ENCODE measurements at places on chromosomes 5 and 9.

- no peak for DNase-seq
Measured at GRCh38 chr9:126088336-126088735, 238.3 kb upstream of the MVB12B start.

- DNase-seq, result no peak
Measured at GRCh38 chr5:175895686-175896102, 24.3 kb downstream of the CPLX2 start.

- no peak for DNase-seq
Measured at GRCh38 chr5:68543212-68543611, 327.7 kb downstream of the PIK3R1 start.

GRCh38 chr5:89255845-89256463, 373.0 kb upstream of the MEF2C start:
- DNase-seq, result peak; percentile 30

DNA sequence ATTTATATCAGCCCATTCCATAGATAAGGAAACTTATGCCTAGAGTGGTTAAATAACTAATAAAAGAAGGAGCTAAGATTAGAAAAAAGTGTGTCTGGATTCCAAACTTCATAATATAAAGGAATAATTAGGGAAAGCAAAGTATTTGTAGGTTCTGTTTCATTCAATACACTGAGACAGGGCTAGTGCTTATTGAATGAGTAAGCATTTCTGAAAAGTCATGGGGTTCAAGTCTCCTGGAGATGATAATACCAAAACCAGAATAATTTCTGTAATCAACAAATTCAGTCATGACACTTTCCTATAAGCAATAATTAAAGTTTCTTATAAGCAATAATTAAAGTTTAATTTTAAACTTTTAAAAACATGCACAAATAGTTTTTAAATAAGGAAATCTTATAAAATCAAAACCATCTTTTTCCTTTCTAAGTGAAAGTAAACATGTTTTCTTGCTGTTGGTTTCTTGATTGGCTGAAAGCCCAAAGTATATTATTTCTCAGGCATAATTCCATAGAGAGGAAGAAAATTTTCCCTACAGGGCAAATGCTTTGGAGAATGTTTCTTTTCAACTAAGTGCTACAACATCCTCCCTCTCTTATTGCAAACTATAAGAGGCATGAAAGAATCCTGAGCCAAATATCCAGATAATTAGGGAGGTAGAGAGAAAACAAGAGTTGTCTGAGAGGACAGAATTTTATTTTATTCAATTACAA, 510.2 kb downstream of the PRELID2 start:
- no peak for DNase-seq

DNA sequence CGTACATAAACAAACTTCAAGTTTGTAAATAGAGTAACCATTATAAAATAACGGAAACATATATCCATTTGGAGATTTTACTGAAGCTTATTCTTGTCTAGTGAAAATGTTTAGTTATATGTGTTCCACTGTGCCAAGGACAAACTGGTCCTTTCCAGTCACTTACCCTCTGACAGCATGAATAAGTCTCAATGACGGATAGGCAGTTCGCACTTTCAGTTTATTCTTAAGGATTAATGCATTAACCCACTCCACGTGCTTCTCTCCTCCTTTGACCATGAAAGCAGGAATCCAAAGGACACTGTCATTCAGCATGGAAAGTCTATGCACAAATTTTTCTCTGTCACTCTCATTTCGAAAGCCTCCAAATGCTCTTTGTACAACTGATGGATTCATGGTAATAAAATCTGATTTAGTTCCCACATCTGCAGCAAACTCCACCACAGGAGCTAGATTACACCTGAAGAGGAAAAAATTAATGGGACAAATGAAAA, 47.1 kb downstream of the ST8SIA4 start:
- no peak for DNase-seq

DNA sequence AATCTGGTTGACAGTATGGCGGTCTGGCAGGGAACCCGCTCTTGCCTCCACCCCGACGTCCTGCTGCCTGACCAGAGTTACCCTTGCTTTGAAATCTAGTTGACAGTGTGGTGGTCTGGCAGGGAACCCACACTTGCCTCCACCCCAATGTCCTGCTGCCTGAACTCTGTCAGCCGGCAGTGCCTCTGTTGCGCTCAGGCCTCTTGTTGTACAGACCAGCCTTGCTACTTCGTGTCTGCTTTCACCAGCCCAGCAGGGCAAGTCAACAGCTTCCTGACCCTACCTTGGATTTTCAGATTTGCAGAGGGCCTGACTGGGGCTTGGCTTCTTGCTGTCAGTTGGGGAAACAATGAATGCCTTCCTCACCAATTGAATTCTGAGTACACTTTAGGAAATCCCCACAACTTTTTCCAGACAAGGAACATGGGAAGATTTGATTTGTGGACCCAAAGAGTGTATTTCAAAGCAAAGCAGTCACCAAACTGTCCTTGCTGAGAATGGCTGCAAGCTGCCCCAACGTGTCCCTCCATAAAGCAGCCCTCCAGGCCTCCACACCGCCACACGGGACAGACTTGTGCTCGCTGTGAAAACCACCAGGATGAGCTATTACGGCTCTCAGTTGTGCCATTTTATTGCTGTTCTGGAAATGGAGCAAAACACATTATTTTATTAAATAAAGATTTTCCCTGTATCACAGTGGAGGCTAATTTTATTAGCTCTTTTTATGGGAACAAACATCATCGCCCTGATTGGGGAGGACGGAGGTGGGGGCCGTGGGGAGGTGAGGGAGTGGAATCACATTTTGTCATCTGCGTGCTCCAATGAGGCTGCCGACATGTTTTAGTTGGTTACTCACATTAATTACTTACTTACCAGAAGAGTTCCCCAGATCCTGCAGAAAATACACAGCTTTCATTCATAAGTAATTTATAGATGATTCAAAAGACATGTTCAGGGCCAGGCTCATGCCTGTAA, 189.3 kb downstream of the AOPEP start:
- no peak for DNase-seq

DNA sequence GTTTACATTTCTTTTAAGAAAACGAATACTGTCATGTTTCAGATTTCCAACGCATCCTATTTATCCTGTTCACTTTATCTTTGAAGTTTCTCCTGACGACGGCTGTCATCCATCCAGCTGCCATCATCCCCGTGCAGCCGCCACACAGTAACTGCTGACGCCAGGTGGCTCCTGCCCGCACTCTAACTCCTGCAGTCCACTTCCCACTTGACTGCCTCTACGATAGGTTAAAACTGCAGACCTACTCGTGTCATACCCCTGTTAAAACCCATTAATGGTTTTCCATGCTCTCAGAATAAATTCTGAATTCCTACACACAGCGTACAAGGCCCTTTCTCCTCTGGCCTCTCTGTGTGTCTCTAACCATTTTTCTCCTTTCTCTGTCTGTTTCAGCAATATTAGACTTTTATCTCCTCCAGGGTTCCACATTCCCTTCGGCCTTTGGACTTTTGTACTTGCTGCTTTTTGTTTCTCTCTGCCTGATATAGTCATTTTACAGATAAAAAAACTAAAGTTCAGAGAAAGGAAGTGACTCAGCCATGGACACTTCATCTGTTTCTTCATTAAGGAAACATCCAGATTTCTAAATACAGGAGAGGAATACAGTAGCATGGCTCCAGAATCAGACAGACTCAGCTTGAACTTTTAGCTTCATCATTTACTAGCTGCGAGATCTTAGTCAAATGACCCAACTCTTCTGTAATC, 84.9 kb downstream of the ADAMTS12 start:
- peak; percentile 19 for DNase-seq

DNA sequence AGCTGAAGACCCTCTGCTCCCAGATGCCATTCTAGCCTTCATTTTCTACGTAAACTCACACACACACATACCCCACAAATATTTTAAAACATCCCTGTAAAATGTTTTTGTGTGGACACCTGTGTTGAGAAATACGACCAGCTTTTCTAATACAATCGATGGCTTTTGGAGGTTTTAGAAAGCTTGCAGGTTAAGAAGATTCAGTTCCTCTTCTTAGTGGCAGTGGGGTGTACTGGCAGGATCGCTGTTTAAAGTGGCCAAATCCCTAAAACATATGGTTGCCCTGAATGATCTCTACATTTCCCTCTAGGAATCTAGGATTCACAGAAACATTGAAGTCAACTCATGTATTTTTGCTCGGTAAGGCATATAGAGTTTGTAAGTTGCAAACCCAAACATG, 236.3 kb downstream of the NSG2 start:
- DNase-seq, result no peak

- DNase-seq, result peak; percentile 44
Measured at GRCh38 chr5:76763136-76763535, 47.2 kb downstream of the F2R start.

- no peak for DNase-seq
Measured at GRCh38 chr5:95393279-95393678, 2.1 kb downstream of the FAM81B start.

DNA sequence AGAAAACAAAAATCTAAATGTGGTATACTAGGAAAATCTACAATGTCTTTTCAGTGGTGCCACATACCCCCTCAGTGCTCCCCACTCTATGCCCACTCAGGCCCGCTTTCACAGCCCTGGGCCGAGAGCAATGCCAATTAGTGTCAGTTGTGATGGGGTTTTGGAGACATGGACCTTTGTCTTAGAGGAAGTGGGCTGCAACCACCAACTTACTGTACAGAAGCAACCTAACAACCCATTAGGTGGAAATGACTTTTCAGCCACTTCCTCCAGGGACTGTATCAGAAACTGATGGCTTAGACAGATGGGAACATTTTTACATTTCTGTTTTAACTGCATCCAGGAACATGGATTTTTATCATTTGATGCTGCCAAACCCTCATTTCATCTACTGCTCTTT, 268.0 kb downstream of the BNC2 start:
- no peak for DNase-seq

DNA sequence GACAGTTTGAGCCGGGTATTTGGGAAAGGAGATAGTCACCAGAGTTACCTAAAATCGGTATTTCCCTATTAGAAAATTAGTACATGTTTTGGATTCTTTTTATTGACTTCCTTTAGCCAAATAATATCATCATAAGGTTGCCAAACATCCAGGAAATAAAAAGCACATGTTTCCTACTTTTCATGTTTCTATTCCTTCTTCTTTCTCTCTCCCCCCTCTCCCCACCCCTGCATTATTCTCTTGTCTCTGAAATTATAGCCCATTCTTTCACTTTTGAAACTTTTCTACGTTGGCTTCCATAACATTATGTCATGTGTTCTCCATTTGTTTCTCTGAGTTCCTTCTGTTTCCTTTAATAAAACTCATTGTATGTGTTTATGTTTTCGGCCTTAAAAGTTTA, 161.9 kb downstream of the ALDH1A1 start:
- DNase-seq, result no peak

- DNase-seq, result peak; percentile 49
Measured at GRCh38 chr9:116002624-116003023, 151.0 kb upstream of the PAPPA start.

GRCh38 chr5:53424686-53425615, 55.5 kb upstream of the FST start:
- DNase-seq, result peak; percentile 61

DNA sequence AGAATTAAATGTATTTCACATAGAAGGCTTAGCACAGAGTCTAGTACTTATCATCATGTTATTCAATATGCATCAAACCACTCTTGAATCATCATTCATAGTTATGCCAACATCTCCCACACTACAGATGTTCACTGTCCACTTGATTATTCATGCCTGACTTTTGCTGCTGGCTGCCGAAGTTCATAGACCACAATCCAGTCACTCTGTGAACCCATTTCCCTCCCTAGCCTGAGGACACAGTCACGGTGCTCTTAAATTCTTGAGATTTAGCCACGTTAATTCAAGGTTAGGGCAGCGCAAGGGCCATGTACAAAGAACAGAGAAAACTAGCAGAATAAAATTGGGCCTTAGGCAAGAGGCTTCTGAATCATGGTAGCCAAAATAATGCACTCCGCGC, 32.4 kb downstream of the ABCA1 start:
- peak; percentile 45 for DNase-seq

DNA sequence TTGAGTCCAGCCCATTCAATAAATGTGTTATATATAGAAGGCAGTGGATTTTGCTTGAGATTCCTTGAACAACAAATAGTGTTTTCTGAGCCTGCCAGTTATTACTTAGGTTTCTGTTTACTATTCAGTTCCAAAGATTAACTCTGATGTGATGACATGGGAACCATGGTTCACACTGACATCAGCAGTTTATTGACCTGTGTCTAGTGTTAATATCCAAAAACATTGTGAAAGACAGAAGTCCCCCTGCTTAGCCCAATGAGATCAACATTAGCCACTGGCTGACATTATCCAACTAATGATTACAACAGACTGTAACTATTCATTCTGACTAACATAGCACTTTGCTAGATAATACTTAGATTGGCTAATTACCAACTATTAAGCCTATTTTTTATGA, 14.9 kb downstream of the APBA1 start:
- DNase-seq, result no peak

- DNase-seq, result peak; percentile 78
Measured at GRCh38 chr9:34500623-34501267, 22.0 kb downstream of the ENHO start.

GRCh38 chr5:78541086-78541654, 107.4 kb downstream of the LHFPL2 start:
- DNase-seq, result no peak

- no peak for DNase-seq
Measured at GRCh38 chr9:98154678-98155077, 35.7 kb upstream of the TRIM14 start.

DNA sequence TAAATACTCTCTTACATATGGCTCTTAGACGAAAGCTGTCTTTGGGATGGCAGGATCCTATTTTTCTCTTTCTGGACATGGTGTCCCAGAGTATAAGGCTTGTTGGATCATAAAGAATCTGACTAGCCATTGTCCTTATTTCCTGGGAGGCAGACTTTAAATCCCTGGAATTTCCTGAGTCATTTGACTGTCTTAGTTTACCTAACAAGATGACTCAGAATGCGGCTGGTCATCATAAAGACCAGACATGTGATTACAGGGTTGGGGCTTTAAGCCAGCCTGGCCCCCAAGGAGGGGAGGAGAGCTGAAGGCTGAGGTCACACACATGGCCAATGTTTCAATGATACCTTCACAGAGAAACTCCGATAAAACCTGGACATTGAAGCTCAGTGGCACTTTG, 37.2 kb downstream of the FAM240B start:
- DNase-seq, result peak; percentile 94

GRCh38 chr5:132090107-132090506, 16.5 kb downstream of the CSF2 start:
- DNase-seq, result peak; percentile 91

- no peak for DNase-seq
Measured at GRCh38 chr9:14111696-14112095, 202.2 kb downstream of the NFIB start.
